ENCODE measurements at places on chromosomes 7 and 10. TPM values are rescaled to one million over a fixed set of nuclear protein-coding genes. Genes with fewer than 3 reads are reported as not detected.

OR2A7 gene
- 12.1 TPM for total RNA-seq

UNCX gene
- total RNA-seq, result not detected

DNA sequence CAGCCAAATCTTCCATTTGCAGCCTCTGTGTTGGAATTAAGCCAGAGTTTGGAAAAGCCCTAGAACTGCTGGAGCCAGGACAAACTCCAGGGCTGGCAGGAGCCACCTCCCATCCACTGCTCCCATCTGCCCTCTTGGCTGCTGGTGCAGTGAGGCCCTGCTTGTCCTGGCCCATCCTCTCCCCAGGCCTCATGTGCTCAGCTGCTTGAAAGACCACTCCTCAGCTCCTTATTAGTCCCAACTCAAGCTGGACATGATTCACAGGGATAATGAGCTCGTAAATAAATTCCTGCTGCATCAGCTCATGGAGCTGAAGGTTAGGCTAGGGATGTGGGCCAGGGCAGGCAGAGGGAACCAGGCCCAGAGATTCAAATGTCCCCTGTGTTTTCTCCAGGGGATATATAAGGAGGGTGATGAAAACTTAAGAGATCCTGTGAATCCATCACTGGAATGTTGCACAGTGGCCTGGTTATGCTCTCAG, 282.8 kb downstream of the RPS24 start:
- no peak overlapping the region for H3K4me3 ChIP-seq
- H3K36me3 ChIP-seq, result no peaks in the 10 kb centered on the region
- peaks cover 10% of the 10 kb centered on the region for H3K4me1 ChIP-seq
- H3K27ac ChIP-seq, result no peak overlapping the region

DNA sequence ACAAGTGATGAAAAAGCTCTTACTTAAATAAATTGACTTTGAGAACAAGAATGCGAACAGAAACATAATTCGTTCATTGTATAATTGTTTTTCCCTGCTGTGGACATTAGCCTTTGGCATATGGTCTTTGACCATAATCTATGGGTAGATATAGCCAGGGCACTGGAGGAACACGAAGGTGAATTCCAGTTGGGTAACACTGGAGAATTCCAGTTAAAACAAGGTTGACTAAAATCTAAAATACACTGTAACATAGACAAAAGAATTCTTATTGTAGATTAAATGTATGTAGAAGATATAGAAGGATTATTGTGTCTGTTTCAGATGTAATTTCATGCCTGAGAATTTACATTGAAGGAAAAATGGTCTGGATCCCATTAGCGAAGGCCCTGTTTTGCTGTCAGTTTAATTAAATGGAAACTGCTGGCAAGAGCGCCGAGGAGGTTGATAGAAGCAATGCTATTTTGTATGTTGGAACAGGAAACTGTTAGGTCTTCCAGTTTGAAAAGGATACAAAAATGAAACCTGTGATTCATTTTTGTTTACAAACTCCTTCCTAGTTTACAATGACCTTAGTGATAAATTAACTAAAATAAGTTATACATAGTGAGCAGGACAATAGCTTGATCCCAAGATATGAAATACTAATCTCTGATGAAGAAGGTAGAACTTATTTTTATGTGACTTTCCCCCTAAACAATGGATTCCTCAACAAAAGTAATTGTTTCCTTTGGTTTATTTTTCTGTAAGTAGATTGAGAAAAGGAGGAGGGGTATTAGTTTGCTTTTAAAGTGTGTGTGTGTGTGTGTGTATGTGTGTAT, 68.9 kb downstream of the ARID5B start:
- no peak for DNase-seq
- H3K4me1 ChIP-seq, result peaks cover 23% of the 10 kb centered on the region
- no peaks in the 10 kb centered on the region for H3K27me3 ChIP-seq
- H3K27ac ChIP-seq, result peak overlapping the region; percentile 9

DNA sequence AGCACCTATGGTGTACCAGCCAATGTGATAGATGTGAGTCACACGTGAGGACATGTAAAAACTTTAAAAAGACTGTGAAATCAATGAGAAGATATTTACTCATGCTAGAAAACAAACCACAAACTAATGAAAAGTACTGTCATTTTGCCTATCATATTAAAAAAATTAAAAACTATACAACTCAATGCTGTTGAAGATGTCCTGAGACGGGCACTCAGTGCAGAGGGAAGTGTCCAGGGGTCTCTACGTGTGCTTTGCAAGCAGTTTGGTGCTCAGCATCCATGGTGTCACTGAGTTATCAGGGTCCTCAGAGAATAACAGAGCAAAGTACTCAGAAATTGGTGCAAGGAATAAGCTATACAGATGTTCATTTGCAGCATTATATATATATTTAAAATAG, 162.3 kb downstream of the HECW1 start:
- DNase-seq, result no peak
- no peaks in the 10 kb centered on the region for H3K27me3 ChIP-seq
- no peaks in the 10 kb centered on the region for H3K36me3 ChIP-seq

DNA sequence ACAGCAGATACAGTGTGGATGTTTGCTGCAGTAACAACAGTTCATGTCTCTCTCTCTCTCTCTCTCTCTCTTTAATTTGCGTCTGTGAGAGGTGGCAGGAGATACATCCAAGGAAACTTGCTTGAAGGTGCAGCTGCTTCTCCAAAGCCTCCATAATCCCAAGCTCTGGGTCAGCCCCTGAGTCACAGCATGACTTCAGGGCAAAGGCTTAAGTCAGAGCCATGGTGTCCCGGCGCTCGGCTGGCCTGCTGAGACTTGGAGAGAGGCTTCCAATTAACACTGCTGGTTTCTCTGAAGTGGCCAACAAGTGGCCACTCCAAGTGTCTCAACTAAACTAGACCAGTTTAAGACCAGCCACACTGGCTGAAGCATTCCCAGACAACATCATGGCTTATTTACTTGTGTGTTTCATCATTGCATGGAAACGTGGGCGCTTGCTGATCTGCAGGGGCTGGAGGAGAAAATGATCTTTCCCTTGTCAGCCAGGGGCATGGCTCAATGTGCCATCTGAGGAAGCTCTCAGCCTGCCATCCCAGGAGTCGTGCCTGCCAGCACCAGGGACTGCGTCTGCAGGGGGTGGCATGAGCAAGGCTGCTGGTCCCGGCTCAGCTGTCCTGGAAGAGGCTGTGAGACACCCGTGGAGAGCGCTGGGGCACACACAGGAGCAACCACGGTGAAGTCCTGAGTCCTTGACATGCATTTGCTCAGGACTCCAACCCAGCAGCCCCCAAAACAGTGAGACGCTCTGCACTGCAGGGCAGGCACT, 254.2 kb downstream of the COBL start:
- DNase-seq, result peak; percentile 81
- no peaks in the 10 kb centered on the region for H3K36me3 ChIP-seq
- no peak overlapping the region for H3K4me3 ChIP-seq
- peaks cover 12% of the 10 kb centered on the region for H3K4me1 ChIP-seq
- H3K27ac ChIP-seq, result no peak overlapping the region

Data from lower lobe of right lung (tissue), 2 donors.